ENCODE measurements at places on chromosomes 2 and 18.

DNA sequence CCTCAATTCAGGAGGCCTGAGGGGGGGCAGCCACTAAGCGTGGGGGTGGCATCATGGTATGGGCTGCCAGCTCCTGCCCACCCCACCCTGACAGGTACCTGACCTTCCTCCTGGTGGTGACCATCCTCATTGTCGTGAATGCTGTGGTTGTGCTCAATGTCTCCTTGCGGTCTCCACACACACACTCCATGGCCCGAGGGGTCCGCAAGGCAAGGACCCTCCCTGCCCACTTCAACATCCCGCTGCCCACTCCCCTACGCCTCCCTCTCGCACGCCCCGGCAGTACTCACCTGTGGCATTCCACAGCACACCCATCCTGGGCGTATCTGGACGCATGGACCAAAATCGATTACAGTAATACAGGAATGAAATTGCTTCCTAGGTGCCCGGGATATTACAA is 4.0 kb downstream of the CHRNG start:
- DNase-seq: no peak

GRCh38 chr2:71830497-71831192 is 317.0 kb downstream of the CYP26B1 start:
- DNase-seq: no peak

GRCh38 chr18:48065601-48065995 is 135.1 kb upstream of the SMAD2 start:
- DNase-seq: no peak

GRCh38 chr2:239026711-239027361 is 179.0 kb downstream of the TWIST2 start:
- DNase-seq: no peak

GRCh38 chr2:1484131-1484884 is 71.0 kb downstream of the TPO start:
- no peak for DNase-seq

DNA sequence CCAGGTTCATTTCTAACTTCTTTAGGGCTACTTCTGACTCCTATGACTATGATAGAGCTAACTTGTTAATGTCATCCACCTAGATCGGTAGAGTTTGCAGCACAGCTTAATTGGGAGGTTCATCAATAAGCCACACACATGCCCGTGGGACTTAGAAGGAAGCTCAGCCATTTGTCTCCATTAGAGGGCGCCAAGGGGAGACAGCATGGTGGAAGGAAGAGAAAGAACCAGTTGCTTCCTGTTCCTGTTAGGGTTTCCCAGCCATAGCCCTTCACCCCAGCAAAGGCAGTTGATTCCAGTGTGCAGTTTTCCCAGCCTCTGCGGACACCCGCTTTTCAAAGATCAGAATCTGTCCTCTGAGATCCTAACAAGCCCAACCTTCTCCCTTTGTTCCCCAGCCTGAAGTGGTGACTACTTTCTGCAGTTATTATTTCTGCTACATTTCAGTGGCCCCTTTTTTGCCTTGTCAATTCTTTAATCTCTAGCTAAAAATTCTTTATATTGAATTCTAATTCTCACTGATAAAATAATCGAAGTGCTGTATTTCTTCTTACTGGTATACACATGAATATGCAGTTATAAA is 30.3 kb downstream of the MAIP1 start:
- DNase-seq: peak; percentile 89

- no peak for DNase-seq
Observed at GRCh38 chr18:37698508-37699040, 133.0 kb upstream of the CELF4 start.

DNA sequence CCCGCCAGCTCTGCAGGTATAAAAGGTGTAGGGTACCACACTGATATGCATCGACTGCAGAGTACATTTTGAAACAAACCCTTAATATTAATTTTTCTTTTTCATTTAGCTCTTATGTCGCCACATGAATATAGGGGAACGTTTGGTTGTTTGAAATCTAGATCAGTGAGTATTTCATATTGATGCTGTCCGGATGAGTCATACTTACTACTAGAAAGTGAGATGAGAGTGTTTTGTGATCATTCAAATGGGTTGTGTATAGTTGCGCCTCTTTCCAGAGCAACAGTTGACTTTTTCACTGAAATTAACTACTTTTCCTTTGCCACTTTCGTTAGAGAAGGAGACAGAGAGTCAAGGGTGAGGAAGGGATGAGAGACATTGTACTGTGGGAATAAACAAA is 24.6 kb downstream of the NPAS2 start:
- no peak for DNase-seq

DNA sequence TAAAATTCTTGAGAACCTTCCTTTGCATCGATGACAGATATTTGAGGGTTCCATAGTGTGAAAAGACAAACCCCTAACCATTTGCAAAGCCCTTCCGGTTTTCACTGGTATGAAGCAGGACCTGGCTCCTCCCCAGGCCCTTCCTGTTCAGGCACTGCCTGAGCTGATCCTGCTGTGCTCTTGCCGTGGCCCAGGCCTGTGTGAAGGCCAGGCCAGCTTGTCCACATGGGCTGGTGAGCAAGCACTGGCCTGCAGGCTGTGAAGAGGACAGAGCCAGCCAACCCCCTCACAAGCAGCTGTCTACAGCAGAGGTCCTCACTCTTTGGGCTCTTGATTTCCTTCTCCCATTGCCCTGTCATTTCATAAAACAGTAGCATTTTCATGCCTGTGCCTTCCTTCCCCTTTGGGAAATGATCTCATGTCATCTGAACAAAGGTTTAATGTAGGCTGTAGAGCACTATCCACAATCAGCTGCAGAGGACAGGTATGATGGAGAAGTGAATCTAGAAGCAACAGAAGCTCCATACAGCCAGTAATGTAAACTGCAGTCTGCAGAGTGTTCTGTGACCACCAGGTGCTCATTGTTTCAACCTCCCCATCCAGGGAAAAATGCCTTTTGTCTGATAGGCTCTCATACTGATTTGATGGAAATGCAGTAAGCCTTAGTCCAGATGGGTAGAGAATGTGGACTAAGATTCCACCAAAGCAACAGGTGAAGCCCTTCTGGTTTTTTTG is 19.8 kb downstream of the MPHOSPH10 start:
- DNase-seq: no peak

GRCh38 chr2:172103471-172104272 is 972 bp upstream of the DLX2 start:
- peak; percentile 93 for DNase-seq

GRCh38 chr2:126720638-126721037 is 64.7 kb downstream of the GYPC start:
- DNase-seq: no peak

DNA sequence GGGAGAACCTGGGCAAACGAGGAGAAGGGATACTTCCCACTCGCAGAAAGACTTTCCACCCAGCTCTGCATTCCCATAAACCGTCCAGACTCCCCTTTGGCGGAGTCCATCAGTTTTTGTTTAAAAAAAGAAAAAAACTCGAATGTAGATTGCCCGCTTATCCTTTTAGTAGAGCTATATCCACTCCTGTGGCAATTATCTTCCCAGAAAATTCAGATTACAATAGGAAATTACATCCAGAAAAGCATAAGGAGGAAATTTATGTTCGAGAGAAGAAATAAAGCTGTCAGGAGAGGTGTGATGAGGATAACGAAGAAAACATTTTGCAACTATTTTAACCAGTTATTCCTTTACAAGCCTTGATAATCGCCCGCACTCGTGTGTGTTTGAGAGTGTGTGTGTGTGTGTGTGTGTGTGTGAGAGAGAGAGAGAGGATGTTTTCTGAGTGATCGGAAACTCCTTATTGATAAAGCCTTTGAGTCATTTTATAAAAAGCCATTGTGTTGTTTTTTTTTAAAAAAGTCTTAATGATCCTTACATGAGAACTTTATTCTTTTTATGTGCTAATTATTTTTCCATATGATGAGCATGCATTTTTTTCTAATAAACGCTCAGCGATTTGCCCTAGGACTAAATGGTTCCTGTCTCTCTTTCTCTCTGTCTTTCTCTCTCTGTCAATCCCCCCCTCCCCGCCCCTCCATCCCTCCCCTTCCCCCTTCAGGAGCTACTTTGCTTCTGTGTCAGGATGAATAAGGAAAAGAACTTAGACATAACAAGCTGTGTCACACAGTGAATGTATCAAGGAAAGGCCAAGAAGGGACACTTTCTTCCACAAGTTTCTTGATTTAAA is 1.1 kb upstream of the PPP3R1 start:
- DNase-seq: peak; percentile 59

GRCh38 chr2:73703675-73704074 is 33.5 kb downstream of the TPRKB start:
- no peak for DNase-seq

- no peak for DNase-seq
Observed at GRCh38 chr2:144798034-144798433, 278.1 kb upstream of the ZEB2 start.

- peak; percentile 41 for DNase-seq
Observed at GRCh38 chr18:49768051-49768391, 45.3 kb downstream of the ACAA2 start.

GRCh38 chr2:5021136-5021535 is 671.0 kb upstream of the SOX11 start:
- no peak for DNase-seq
